ENCODE measurements at places on chromosomes 6 and 20.

DNA sequence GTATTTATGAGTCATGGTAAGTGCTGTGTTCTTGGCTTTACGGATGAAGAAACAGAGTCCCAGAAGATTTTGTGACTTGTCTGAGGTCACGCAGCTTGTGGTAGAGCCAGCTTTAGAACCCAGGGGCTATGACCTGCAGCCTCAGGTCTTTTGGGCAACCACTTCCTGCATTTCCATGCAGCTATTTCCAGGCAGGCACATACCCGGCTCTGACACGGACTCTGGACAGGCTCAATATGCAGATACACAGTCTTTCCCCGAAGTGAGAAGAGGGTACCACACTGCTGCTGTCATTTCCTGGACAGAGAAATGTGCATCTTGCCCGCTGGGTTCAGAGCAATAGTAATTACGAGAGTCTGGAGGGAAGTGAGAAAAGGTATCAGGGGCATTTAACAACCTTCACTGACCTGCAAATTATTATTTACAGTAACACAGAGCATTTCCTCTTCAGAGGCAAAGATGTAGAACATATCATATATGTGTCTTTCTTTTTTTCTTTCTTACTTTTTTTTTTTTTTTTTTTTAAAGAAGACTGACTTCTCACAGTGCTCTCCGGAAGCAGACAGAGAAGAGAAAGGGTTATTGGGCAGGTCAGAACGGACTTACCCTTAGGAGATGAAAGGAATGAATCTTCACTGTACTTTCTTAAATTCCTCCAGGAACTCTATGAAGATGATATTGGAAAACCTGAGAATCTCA is 185.1 kb downstream of the CLIC5 start:
- DNase-seq = peak; percentile 48

DNA sequence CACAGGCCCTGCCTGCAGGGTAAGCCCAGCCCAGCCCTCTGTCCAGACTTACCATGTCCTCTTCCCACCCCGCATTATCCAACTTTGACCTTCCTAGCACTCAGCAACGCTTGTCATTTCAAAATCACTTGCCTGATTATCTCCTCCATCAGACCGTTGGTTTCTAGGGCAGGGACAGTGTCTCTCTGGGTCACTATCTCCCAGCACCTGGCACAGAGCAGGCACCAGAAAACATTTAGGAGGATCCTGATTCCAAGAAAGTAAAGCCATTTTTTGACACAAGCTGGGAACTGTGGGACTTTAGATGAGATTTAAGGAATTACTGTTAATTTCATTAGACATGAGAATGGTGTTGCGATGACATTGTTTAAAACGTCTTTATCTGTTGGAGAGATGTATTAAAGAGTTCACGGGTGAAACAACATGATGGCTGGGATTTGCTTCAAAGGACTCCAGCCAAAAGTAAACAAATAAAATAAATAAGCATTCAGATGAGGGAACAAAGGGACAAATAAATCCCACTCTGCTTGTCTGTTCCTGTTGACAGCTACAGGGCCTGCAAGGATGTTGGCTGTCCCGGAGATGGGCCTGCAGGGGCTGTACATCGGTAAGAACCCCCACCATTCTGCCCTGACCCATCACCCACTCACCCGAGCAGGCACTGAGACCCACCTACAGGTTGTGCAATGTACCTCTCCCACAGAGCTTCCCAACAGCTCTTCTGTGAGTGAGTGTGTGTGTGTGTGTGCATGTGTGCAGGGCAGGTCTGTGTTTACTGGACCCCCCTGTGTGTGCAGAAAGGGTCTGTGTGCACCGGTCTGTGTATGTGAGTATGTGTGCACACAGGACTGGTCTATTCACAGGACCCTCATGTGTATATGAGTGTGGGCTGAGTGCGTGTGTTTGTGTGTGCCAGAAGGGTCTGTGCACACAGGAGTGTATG is 5.9 kb downstream of the HSPA12B start:
- peak; percentile 33 for DNase-seq

GRCh38 chr6:44202972-44203750 is 13.6 kb upstream of the MYMX start:
- DNase-seq = no peak

GRCh38 chr20:60993433-60994044 is 258.5 kb upstream of the CDH4 start:
- DNase-seq = peak; percentile 18

GRCh38 chr6:142676027-142676443 is 268.9 kb downstream of the HIVEP2 start:
- no peak for DNase-seq

DNA sequence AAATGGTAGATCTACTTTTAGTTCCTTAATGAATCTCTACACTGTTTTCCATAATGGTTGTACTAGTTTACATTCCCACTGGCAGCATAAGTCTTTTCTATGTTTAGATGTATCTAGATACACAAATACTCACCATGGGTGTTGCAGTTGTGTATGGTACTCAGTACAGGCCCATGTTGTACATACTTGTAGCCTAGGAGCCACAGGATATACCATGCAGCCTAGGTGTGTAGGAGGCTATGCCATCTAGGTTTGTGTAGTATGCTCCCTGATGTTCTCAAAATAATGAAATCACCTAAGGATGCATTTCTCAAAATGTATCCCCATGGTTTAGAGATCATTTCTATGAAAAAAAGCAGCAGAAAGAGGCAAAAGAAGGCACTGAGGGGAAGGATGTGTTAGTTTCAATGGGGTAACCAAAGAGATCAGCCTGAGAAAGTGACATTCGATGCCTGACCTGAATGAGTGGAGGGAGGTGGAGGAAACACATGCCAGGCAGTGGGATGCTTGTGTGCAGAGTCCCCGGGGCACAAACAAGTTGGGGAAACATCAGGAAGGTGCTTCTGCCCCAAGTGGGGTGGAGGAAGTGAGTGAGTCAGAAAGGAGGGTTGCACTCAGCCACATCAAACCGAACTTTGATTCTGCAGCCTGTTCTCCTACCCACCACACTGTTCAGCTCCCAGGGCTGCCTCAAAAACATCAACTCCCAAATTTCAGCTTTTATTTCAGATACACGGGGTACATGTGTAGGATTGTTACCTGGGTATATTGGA is 191.2 kb downstream of the ZNF217 start:
- no peak for DNase-seq

GRCh38 chr20:30593572-30593971 is 663.9 kb upstream of the DEFB115 start:
- DNase-seq = no peak

- DNase-seq = no peak
Observed at GRCh38 chr6:75437421-75437891, 56.1 kb downstream of the FILIP1 start.

GRCh38 chr20:53492212-53492611 is 101.4 kb downstream of the ZNF217 start:
- no peak for DNase-seq

GRCh38 chr20:46145713-46146112 is 27.6 kb downstream of the CD40 start:
- DNase-seq = no peak

DNA sequence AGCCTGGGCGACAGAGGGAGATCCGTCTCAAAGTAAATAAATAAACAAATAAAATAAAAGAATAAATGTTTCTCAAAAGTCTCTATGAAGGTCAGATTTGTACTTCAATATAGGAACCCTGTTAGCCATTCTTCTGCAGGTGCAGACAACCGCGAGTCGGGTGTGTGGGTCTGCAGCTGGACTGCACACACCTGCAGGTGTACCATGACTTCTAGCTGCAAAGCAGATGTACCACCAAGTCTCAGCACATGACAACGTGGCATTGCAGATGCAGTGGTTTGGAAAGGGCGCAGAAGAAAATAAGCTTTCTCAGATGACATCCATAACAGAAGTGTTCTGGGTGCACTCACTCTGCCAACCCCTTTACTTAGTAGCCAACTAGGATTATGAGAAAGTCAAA is 239.7 kb downstream of the ATXN1 start:
- DNase-seq = no peak

DNA sequence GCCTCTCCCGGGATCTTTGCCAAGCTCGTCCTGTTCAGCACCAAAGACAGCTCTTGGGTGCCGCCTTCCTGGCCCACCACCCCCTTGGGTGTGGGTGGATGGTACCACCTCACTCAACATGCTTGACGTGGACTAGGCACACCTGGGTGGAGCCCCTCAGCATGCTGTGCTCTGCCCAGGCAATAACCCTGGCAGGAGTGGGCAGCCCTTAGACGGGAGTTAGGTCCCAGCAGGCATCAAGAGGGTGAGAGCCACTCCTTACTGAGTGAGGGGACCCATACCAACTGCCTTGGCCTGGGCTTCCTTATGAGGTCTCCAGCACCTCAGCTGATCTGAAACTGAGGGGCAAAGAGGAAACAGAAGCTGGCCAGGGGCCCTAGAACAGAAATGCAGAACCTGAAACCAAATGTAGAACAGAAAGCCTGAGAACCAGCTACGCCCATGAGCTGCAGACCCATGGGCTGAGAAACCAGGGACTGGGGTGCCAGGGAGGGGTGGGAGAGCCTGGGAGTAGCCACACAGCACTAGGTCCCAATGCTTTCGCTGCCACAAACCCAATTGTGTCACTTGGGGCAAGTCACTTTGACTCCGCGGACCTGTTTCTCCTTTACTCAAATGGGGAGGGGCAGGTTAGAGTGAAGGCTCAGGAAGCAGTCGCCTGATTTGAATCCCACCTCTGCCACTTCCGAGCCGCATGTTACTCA is 2.0 kb downstream of the FGD2 start:
- DNase-seq = peak; percentile 53

GRCh38 chr6:19934996-19935591 is 97.9 kb downstream of the ID4 start:
- no peak for DNase-seq
